Right lung (tissue), 10 donors: ENCODE measurements at places on chromosomes 1 and 21. TPM values are rescaled to one million over a fixed set of nuclear protein-coding genes. Genes with fewer than 3 reads are reported as not detected.

DNA sequence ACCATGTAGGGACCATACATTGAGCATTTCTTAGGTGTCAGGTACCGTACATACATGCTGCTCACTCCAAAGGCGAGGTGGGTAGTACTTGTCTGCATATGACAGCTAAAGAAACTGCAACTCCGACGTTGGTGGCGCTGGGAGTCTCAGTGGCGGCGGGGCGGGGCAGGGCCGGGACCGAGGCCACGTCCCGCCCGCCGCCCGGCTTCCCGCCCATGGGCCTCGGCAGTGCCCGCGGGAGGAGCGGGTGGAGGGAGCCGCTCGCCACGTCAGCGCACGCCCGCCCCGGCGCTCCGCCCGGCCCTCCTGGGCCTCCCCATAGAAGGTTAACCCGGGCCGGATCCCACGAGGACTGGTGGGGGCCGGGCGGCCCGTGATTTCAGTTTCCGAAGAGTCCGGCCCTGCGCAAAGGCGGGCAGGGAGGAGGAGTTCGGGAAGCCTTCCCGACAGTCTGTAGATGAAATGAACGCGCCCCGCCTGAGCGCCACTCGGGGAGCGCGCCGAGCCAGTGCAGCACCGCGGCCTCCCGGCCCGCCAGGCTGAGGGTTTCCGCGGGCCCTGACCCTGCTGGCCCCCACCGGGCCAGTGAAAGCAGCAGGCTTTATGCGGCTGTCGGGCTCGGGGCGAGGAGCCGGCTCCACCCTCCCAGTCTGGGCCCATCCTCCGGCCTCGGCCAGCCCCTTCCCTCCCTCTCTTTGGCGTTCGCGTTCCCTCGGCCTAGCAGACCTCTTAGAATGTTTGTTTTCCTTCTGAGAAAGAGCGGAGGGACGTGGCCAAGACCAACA lies 119.9 kb upstream of the JUN start:
- DNase-seq: peak; percentile 93

DNA sequence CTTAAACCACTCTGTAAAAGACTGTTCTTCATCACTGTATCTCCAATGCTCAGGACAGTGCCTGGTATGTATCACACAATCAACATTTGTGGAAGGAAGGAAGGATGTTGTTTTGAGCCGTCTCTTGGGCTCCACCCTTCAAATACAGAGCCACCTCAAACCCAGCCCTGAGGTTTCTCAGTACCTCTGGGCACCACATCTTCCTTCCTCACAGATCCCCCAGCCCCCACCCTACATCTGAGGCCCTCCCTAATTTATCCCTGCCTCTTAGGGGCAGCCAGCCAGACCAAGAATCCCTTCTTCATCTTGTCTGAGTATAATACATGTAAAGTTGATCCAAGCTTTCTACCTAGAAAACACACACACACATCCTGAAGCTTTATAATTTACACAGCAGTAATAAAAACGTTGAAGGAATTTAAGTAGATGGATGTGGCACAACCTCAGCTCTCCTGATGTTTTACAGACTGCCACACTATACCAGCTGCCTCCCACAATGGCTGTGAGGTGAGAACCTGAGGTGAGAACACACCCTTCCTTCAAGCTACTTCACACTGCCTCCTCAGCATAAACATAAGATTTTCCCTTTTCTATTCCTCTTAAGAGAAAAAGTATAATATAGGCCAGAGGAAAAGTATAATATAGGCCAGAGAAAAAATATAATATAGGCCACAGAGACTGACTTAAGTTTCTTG lies 48.5 kb downstream of the CDC7 start:
- no peak for DNase-seq

DNA sequence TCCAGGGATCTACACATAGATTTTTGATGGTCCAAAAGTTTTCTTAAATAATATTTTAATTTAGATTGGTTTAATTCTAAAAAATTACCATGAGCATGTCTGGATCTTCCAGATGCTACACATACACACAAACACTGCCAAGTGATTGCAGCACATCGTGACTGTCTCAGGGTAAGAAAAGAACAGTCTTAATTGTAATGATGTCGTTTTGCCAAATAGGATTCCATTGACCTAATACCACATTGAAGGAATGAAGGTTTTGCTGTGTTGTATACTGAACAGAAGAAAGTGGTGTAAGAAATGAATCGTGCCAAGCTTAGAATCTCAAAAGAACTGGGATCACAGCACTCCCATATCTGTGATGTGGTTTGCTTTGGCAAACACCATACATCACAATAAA lies 633.3 kb upstream of the CAMK1G start:
- no peak for DNase-seq

GRCh38 chr1:247266053-247266452 lies 10.2 kb downstream of the VN1R5 start:
- no peak for DNase-seq

DNA sequence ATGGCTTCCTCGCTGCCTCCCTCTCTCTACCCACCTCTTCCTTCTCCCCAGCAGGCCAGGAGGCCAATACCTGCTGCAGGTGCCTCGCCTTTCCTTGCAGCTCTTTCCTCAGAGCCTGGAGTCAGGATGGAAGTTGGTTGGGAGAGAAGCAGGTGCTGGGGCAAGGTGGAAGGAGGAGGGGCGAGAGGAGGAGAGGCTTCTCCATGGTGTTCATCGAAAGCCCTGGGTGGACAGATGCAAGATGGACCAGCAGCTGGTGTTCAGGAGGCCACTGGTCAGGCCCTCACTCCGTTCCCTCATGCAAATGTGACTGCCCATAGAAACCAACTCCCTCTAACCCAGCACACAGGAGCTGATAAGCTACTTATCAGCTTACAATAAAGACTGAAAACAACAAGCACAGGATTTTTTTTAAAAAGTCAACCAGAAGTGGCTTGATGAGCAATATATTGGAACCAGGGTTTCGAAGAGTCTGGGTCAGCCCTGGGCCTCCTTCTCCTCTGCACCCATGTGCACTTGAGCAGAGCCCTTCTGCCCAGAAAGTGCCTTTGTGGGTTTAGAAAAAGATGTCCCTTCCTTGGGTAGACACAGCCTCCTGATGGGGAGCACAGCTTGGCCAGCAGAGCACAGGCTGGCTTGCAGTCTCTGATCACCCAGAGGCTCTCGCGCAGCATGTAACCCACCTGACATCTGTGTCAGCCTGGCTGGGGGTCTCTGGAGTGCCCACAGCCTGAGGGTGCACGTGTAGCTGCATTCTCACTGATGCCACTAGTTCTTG lies 16.6 kb upstream of the GSTM4 start:
- DNase-seq: no peak

DNA sequence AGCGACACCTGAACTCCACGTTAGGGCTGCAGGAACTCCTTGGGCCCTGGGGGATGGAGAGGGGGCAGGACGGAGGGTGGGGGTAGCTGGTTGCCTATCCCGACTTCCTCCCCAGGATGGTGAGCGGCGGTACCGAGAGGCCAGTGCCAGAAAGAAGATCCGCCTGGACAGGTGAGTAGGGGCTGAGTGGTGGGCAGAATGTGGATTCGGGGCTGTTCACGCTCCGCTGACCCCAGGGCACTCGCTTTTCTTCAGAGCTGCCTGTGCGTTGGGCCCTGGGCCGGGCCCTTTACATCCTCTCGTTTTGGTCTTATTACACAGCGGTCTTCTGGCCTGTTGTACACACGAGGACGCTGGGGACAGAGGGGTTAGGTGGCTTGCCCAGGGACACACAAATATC lies 20.8 kb downstream of the FAM151A start:
- no peak for DNase-seq

DNA sequence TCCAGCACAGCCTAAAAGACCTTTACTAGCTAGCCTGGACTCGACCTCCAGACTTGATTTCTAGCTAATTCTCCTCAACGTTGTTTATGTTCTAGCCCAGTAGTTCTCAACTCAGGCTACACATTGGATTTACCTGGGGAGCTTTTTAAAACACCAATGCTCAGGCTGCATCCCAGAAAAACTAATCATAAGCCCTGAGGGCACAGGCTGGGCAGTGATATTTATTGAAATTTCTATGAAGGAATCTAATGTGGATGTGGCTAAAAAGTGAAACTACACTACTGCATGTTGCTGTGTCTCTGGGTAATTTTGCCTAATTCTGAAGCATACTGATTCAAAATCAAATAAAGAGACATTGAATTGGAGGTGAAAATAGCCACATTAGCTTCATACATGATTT lies 479.4 kb downstream of the KCNT2 start:
- DNase-seq: no peak

- no peak for DNase-seq
Observed at GRCh38 chr1:186536273-186536890, 75.5 kb upstream of the PDC start.

- DNase-seq: no peak
Observed at GRCh38 chr1:208587110-208587509, 342.9 kb upstream of the PLXNA2 start.

DNA sequence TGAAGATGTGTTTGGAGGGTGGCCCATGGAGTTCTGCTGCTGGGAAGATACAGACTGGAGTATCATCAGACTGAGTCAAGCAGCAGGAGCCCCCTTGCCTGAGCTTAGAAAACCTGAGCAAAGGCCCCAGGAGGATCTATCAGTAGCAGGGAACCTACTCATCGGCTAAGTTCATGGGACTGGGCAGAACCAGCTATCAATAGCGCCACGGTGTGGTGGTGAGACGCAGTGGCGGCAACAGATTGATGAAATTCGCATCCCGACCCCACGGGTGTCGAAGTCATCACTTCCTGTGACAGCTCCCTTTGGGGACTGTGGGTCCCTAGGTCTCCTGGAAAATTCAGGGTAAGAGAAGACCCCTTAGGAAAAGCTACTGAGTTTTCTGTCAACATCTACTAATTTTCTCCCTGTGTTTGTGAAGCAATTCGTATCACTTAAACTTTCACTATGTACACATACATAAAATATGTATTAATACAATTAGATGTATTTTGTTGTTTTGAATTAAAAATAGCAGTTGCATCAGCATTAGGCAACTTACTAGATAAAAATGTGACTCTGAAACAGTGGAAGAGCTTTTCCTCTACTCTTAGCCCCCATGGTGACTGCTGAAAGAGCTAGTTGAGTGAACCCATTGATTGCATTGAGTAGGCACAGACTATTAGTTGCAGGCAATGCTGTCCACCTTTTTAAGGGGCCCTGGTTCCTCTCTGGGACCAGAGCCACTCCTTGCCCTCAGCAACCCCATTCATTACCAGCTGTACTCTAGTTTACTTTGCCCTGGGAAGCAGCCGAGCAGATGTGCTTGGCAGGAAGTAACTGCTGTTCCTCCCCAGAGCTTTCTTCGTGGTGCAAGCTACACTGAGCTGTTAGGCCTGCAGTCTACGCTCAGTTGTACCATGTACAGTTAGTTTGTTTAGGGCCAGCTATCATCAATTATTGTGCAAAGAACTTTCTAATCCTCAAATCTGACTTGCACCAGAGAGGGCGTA lies 7.3 kb upstream of the CACNA1S start:
- DNase-seq: no peak

GRCh38 chr1:109603229-109603628 lies 16.2 kb downstream of the GNAT2 start:
- DNase-seq: no peak

DNA sequence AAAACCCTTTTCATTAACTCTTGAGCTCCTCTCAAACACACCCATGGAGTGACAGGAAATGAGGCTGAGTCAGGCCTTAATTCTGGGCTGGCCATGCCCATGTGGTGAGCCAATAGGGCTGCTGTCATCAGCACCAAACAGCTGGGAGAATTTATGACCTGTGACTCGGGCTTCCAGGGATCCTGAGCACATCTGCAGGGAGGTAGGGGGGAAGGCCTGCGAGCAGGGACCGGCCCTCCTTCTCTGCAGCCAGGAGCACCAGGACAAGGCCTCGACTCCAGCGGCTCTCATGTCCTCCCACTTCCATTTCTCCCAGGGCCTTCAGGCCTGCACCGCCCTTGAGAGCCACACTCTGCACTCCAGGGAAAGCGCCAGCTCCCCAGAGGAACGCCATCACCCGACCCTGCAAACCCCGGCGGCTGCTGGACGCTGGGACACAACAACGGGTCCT lies 14.6 kb downstream of the RIPK4 start:
- no peak for DNase-seq

GNAT2 gene
- not detected for polyA plus RNA-seq

SPRR2F gene
- polyA plus RNA-seq: not detected

TRPM2 gene
- polyA plus RNA-seq: 0.93 TPM
